NCI-H774 (cell line): ENCODE measurements at places on chromosomes 5 and 9.

DNA sequence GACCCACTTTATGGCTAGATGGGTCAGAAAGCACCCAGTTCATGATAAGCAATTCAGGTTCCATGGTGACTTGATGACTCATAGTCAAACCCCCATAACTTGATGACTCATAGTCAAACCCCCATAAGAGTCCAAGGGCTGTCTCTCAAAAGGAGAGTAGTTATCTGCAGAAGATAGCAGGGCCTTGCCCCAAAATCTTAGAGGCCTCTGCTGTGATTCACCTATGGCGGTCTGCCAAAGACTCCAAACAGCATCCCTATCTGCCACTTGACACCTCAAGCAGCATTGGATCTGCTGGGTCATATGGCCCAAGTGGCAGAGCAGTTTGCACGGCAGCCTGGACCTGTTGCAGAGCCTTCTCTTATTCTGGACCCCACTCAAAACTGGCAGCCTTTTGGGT, 395.2 kb upstream of the KIF2A start:
- no peak for DNase-seq

DNA sequence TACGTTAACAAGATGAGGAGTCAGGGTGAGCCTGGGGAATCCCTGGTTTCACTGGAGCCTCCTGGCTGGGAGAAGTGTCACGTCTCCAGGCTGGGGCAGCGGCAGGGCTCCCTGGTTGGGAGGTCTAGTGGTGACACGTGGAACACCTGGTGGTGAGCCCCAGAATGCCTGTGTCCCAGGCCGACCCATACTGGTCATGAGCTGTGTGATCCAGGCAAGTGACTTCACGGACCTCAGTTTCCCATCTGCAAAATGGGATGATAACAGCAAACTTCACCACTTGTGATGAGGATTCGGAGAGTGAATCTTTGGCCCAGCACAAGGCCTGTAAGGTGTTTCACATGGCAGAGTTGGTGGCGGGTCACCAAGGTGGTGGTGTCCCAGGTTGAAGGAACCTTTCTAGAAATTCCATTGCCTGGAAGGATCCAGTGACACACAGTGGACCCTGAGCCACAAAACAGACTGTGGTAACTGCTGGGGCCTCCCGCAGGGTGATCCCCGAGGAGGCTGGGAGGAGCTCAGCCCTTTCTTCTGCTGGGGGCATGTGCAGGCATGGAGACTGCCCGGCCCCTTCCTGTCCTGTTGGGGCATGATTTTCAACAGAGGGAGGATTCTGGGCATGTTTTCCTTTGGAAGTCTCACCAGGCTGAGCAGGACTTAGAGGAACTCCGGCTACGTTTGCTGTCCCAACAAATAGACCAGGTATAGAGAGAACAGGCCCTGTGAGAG, 153.9 kb upstream of the IER5L start:
- DNase-seq, result no peak

GRCh38 chr5:115262011-115262320, 711 bp downstream of the PGGT1B start:
- no peak for DNase-seq

DNA sequence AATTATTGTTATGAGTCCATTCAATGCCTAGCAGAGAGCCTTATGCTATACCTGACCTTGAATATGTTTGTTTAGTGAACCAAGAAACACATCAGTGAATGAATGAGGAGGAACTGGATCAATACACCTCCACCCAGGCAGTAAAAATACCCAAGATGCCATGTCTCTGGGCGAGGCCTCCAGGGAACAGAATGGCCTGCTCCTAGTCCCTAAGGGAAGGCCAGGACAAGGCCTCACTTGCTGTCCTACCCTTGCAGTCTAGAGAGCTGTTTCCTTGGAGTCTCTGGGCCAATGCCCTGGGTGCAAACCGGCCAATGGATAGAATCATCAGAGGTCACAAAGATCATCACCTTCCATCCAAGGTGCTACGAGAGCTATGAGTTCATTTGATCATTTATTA, 26.1 kb downstream of the TNIP1 start:
- DNase-seq, result no peak

- DNase-seq, result no peak
Observed at GRCh38 chr5:99243111-99243510, 314.3 kb upstream of the CHD1 start.

DNA sequence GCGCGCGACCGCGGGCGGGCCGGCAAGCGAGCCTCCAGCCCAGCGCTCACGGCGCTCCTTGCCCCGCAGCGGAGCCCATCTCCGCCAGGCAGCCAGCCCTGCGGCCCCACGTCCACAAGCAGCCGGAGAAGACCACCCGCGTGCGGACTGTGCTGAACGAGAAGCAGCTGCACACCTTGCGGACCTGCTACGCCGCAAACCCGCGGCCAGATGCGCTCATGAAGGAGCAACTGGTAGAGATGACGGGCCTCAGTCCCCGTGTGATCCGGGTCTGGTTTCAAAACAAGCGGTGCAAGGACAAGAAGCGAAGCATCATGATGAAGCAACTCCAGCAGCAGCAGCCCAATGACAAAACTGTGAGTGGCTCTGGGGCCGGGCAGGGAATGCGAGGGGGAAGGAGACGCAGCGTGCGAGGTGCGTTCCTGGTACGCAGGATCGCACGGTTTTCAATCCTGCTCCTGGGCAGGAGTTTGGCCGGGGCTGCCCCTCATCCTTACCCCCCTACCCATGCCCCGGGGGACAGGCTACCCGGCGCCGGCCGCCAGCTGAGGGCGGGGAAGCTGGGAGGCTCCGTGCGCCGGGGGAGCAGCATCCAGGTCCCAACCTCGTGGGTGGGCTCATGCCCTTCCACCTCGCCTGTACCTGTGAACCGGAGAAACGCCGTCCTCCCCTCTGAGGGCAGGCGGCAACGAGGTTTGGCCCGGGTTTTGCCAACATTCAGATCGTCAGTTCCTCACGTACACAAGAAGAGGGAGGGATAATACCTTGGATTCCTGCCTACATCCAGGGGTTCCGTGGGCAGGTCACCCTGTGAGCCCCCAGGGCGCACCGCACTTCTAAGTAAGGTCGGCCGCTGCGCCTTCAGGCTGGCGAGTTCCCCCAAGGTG, 6.6 kb downstream of the ISL1 start:
- no peak for DNase-seq

DNA sequence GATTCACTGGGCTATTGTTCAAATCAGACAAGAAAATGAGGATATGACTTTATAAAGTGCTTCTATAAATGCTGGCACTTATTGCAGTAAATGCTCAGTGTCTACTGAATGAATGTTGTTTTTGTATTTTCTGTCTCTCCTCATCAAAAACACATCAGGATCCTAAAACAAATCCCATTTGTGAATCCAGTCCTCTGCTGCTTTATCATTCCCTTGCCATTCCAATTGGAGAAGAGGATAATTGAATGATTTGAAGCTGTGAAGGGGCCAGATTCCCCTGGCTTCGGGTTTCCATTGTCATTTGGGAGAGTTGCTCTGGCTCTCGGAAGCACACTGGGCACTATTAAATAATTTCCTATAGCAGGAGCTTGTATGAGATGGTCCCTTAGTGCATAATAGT, 666.8 kb downstream of the ACTL7B start:
- DNase-seq, result no peak

DNA sequence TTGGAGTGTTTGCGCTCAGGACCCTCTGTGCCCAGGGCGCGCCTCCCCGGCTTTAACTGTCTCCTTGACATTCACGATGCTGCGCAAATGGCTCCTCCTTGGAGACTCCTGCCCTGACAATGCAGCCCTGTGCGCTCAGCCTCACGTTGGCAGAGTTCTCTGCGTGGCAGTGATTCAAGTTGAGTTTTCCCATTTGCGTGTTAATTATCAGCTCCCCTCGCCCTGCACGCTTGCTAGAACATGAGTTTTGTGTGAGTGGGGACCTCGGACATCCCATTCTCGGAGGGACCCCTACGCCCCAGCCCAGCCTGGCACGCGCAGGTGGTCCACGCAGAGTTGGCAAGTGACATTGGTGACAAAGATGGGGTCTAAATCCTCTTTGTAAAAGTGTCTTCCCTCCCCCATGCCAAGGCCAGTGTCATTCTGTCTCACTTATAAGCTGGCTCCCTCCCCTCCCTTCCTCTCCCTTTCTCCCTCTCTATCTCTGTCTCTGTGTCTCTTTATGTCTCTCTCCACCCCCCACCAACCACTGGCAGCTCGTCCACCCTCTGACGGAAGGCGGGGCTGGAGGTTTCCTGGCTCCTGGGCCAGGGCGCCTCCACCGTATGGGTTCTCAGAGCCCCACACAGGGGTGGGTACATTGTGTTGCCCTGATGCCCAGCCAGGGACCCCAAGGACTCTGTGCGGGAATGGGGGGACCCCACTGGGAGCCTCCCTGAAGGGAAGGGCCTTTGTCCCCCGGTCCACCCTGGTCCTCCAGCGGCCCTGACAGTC, 169.3 kb downstream of the OLFM1 start:
- no peak for DNase-seq

GRCh38 chr5:110956913-110957813, 114.3 kb upstream of the TSLP start:
- no peak for DNase-seq

GRCh38 chr9:6014670-6015270, 654 bp downstream of the RANBP6 start:
- DNase-seq, result no peak

- DNase-seq, result no peak
Observed at GRCh38 chr5:43195670-43196265, 3.7 kb downstream of the NIM1K start.

DNA sequence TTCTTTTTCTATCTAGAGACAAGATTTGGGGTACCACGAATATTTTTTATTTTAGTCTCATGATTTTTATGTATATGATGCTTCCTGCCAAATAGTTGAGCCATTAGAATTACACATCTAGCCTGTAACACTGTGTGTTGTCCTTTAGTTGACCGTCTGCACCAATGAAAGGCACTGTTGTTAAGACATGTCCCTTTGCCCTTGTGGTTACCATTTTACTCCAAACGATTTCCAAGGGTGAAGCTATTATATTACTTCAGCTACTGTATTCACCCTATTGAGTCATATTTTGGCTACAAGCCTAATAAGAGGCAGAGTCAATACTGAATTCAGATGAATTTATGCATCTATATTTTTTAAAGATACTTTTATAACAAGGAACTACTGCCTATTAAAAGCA, 207.6 kb downstream of the CETN3 start:
- no peak for DNase-seq

DNA sequence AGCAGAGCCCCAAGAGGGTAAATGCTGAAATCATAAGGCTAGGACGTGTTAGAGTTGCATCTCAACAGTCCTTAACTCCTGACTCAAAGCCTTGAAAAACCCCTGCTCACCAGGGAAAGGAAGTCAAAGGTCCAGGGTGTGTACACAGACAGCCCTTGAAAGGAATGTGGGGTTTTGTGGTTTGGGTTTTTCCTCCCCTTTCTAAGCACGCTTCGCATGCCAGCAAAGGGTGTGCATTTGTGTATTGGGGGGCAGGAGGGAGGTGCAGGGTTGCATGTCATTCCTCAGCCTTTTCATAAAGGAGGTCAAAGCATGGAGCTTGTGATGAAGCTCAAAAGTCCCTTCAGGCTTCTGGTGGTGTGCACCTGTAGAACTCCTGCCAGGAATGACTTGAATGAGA, 17.3 kb upstream of the XPA start:
- DNase-seq, result no peak

DNA sequence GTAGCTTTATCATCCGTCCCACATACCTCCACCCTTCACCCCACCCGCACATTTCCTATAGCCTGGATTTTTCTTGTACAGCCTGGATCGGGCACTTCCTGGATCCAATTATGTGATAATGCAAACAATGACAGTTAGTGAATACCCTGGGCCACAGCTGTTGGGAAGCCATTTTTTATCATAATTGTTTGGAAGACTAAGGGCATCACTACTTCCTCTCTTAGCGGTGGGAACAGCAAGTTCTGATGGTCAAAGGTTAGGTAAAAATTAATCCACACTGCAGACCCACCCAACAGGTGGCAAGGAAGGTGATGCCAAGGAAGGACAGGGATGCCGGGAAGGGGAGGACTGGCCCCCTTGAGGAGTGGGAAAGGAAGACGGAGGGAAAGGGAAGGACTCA, 183.7 kb downstream of the SAXO1 start:
- DNase-seq, result no peak

GRCh38 chr9:93007529-93008058, 50.9 kb upstream of the SUSD3 start:
- DNase-seq, result no peak

DNA sequence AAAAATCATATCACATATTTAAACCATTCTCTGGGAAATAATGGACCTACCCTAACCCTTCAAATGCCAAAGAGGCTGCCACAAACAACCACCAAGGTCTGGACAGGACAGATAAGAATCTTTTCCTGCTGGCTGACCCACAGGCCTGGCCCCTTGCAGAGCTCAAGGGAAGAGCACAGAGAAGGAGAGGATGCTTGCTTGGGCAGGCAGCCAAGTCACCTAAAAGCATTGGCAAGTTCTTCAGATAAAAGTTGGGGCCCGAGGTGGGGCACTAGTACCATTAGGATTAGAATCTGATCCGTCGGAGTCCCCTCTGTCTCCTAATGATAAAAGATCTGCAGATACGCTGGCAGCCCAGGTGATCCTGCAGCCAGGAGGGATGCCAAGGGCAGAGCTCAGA, 176.6 kb downstream of the GABBR2 start:
- DNase-seq, result no peak

- no peak for DNase-seq
Observed at GRCh38 chr5:68973696-68974095, 120.1 kb upstream of the SLC30A5 start.

GRCh38 chr9:99213197-99213596, 8.5 kb downstream of the ALG2 start:
- DNase-seq, result no peak

- DNase-seq, result no peak
Observed at GRCh38 chr5:40360685-40361084, 319.0 kb upstream of the PTGER4 start.

DNA sequence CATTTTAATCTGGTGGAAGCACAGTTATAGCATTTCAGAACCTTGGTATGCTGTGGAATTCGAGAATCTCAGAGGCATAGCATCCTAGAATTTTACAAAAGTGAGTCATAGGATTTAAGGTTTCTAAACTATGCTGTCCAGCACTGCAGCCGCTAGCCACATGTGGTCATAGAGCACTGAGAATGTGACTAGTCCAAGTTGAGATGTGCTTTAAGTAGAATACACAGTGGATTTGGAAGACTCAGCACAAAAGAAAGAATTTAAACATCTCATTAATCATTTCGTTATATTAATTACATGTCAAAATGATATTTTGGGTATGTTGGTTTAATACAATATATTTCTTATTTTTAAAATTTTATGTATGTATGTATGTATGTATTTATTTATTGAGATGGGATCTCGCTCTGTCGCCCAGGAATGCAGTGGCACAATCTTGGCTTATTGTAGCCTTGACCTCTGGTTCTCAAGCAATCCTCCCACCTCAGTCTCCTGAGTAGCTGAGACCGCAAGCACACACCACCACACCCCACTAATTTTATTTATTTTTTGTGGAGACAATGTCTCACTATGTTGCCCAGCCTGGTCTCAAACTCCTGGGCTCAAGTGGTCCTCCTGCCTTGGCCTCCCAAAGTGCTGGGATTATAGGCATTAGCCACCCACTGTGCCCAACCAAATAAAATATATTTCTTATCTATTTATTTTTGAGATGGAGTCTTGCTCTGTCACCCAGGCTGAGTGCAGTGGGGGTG, 20.4 kb upstream of the RPS14 start:
- DNase-seq, result no peak
